ENCODE measurements at places on chromosomes 3 and 15.
A peak's percentile ranks its signal among the peaks of the same experiment; 100 is the strongest.

DNA sequence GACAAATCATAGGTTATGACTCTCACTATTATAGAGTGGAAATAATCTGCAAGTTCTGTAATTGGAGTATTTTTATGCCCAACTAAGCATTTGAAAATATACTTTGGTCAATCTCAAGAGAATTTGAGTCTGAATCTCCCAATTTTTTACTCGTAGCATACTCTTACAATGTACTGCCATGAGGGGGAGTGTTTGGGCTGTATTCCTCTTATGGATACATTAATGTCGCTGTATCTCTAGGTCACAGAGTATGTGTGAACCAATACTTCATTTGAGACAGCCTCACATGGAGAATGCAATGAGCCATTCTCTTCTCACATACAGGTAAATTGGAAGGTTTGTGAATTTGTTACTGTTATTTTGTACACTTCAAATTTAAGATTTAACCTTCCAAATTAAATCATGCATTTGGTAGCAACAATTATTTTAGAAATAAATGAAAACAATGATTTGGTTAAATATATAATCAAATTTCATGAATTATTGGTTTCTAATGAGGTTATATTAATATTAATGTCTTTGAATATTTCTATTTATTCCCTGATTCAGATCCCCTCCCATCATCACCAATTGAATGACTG is 5.5 kb upstream of the CD200 start:
- DNase-seq: peak; percentile 61

DNA sequence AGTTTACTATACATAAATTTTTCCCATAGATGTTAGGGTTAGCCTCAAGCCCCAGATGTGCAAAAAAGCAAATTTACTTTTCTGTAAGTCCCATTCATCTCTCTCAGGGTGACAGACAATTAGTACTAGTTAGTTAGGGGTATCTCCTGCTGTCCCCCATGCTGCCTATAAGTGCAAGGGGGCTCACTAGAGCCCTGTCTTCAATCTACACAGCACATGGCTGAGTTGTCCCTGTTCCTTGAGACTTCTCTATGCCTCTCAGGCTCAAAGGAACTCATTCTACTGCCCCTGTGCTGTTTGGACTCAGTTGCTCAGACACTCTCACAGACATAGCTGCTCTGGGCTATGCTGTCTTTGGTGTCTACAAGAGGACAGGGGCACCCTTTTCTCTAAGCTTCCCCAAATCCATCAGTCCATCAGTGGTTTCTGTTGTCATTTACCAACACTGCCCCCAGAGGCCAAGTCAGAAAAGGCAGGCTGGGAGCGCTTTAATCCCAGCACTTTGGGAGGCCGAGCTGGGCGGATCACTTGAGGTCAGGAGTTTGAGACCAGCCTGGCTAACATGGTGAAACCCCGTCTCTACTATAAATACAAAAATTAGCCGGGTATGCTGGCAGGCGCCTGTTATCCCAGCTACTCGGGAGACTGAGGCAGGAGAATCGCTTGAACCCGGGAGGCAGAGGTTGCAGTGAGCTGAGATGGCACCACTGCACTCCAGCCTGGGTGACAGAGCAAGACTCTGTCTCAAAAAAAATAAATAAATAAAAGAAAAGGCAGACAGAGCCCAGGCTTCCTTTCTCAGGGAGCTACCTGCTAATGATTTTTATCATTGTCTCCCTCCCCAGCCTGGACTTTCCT is 31.4 kb upstream of the PRTG start:
- peak; percentile 26 for DNase-seq

DNA sequence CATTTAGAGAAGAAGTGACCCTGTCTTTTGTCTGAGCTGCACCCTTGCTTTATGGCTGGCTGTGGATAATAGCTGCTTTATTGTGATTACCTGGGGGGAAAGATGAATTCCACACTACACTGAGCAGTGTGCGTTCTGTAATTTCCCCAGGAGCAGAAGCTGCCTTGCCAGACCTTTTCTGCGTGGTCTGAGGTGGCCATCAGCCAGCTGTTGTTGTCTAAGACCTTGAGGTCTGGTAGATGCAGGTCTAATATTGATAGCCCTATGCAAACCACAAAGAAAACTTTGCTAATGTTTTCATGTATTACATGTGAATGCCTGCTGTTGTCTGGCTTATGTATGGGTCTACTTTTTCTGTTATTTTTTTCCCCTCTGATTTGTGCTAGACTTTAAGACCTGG is 144.6 kb downstream of the THSD4 start:
- no peak for DNase-seq

- peak; percentile 7 for DNase-seq
Observed at GRCh38 chr3:160376681-160377080, 22.3 kb downstream of the IFT80 start.

GRCh38 chr3:178676942-178677790 is 140.9 kb downstream of the KCNMB2 start:
- DNase-seq: no peak

DNA sequence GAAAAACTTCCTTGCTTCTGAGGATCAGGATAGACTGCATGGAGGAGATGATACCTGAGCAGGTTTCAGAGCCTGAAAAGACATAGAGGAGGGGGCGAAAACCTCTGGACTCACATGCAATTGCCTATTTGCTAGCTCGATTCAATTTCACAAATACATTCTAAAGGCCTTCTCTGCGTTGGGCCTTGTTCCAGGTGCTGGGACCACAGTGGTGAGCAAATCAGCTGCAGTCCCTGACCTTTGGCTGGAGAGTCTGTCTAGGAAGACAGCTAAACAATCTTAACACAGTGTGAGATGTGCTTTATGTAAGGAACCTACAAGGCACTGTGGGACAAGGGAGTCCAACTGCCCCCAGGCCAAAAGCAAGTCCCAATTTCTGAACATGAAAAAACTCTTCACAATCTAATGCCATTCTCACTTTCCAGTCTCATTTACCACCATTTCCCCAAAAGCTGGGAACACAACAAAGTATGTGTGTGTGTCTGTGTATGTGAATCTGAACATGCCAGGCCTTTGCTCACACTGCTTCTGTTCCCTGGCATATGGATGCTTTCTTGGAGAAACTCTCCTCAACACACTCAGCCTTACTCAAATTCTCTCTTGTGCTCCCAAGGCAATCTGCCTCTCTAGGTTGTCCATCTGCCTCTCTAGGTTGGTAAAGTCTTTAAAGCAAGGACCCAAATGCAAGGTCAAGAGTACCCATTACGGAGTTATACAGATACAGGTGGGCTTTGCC is 2.1 kb upstream of the PCCB start:
- DNase-seq: no peak

GRCh38 chr3:65540666-65541065 is 498.1 kb downstream of the MAGI1 start:
- no peak for DNase-seq

DNA sequence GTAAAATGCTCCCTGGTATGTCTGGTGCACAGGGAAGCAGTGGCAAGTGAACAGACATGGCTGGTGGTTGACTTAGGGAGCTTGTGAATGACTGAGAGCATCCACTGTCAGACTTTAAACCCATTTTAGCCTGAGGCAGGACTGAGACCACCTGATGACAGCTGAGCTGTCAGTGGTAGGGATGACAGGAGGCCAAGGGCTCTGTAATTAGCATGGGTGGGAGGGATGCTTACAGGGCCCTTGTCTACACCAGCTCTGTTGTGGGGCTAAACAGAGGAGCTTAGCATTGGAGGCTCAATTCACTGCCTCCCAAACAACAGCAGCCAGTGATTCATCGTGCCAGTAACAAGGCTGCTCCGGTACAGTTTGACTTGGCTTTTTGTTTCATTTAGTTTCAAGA is 169.4 kb downstream of the CHST2 start:
- DNase-seq: no peak

DNA sequence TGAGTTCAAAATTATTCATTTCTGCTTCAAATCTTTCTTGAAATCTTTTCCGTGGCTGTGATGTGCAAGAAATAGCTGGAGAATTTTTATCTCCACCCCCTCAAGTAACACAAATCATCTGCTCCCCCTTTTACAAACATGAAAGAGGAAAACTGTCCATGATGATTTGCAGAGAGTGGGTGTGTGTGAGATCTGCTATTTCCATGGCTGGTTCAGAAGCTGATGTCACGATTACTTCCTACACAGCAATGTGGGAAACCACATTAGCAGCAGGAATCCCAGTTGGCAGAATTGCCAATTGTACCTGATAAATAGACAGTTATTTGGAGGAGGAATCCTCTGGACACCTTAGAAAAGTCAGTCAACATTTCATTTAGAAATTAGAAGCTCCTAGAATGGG is 75.2 kb upstream of the GRM7 start:
- no peak for DNase-seq

DNA sequence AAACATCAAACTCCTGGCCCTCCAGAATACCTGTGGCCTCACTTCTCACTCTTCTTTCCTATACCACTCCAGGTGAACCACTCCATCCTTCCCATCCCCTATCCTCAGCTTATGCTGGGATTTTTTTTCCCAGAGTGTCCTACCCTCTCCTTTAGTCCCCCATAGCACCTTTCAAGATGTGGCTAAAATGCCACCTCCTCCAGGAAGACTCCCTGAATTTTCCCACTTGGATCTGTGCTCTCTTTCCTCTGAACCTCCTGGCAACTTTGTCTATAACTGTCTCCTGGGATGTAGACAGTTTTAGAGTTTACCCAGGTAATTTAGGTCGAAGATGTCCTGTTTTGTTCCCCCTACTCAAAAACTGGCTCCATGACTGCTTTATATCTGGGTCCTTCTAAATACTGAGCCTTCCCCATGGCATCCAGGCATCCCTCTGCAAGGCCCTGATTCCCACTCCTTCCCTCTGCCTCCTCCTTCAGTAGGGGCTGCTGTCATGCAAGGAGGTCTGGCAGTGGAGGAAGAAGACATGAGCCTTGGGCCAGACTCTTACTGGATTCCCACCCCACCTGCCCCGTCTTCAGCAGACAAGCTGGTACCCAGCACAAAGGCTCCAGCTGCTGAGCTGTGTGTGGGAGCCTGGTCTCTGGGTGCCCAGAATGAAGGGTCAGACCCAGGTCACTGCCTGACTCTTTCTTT is 161.5 kb downstream of the SMAD6 start:
- DNase-seq: no peak

- no peak for DNase-seq
Observed at GRCh38 chr3:189944285-189945145, 176.2 kb downstream of the P3H2 start.

DNA sequence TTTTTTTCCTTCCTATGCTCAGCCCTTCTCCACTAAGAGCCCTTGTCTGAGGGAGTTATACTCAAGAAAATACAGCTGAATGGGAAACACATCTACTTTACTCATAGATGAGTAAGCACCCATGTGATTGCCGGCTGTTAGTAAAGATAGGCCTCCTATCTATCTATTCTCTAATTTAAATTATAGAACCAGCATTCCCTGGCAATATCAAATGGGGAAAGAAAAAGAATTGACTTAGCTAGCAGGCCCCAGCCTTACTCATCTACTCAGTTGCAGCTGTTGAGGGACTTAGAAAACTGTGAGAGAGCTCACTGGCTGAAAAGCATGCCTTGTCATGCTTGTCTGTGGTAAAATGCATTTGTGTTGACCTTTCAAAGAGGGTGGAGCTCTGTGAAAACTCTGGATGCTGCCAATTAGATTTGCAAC is 116.9 kb upstream of the LRRFIP2 start:
- peak; percentile 57 for DNase-seq

DNA sequence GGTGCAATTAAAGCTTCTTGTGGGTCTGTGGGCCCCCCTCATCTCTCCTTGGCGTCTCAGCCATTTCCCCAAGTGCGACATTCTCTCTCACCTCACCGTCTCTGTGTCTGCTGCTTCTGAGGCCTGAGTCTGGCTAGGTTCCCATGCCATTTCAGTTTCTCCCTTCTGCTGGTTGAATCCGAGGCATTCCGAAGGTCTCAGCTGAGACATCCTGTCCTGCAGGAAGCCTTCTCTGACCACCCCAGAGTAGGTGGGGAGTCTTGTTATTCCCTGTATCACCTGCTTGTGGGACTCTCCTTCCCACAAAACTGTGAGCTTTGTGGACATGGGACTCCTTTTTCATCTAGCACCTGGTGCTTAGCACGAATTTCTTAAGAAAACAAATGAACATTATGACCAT is 78.3 kb downstream of the ASB7 start:
- DNase-seq: no peak

DNA sequence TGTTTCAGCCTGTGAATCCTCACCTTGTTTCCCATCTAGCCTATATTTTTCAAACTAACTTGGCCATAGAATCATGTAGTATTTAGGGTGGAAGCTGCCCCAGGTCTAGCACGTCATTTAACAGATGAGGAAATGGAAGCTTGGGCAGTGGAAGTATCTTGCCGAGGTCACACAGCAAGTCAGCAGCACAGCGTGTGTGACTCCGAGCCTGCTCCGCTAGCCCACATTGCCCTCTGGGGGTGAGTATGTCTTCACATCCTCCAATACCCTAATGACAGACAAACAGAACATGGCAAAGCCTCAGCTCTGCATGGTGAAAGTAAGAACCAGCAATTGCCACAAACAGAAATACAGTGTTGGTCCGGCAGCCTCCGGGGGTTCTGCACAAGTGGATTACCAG is 2.2 kb upstream of the CCR5 start:
- no peak for DNase-seq

- peak; percentile 59 for DNase-seq
Observed at GRCh38 chr3:3200632-3201212, 21.2 kb upstream of the CRBN start.

GRCh38 chr3:86954226-86954625 is 36.7 kb downstream of the VGLL3 start:
- no peak for DNase-seq

GRCh38 chr15:37061996-37062395 is 38.4 kb downstream of the MEIS2 start:
- DNase-seq: no peak

- DNase-seq: no peak
Observed at GRCh38 chr3:141311170-141311495, 57.2 kb upstream of the ZBTB38 start.

DNA sequence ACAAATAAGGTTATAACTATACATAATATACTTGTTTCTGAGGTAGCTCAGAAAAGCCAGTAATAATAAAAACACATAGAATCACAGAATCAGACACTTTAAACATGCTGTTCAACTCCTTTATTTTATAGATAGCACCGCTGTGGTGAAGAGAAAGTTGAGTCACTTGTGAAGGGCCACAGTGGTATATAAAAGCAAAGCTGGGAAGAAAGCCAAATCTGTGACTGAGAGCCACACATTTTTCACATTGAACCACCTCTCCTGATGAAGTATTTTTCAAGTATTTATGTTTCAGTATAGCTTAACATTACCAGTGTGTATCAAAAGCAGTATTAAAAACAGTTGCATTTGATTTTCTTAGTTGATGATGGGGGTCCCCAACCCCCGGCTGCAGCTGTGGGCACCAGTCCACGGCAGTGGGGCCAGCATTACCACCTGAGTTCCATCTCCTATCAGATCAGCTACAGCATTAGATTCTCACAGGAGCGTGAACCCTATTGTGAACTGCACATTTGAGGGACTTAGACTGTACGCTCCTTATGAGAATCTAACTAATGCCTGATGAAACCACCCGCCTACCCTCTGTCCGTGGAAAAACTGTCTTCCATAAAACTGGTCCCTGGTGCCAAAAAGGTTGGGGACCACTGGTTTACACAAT is 46.2 kb downstream of the TBL1XR1 start:
- DNase-seq: peak; percentile 91
